ENCODE measurements at places on chromosomes 4 and X. TPM values are rescaled to one million over a fixed set of nuclear protein-coding genes. Genes with fewer than 3 reads are reported as not detected.

SPON2 gene
- 0.07 TPM for polyA plus RNA-seq

RGN gene
- polyA plus RNA-seq: not detected

CT55 gene
- polyA plus RNA-seq: not detected

SPANXA1 gene
- polyA plus RNA-seq: 0.18 TPM

ADH1A gene
- not detected for polyA plus RNA-seq

TFDP3 gene
- polyA plus RNA-seq: not detected

TEX13B gene
- not detected for polyA plus RNA-seq

- DNase-seq: no peak
These were observed 180.4 kb downstream of the SLIT2 start for GRCh38 chr4:20432088-20432487.

- DNase-seq: no peak
These were observed 75.7 kb upstream of the ARHGAP24 start for GRCh38 chr4:85399270-85399669.

- peak; percentile 1 for DNase-seq
These were observed 28.4 kb upstream of the SLITRK4 start for GRCh38 chrX:143664302-143664701.

DNA sequence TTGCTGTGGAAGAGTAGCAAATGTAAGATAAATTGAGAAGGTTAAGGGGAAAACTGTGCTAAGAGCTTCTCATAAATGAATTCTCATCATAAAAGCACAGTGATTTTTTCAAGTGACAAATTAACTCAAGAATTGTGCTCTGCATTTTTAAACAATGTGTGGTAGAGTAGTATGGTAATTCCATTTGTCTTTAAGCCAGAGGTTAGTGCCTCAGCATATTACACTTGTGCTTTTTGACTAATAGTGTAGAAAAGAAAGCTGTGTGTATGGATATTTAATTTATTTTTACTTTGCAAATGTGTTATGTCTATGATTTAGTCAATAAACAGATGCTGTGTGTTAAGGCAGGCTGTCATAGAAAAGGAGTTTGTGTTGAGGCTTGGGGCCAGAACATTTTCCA, 61.0 kb downstream of the FHIP1A start:
- no peak for DNase-seq

DNA sequence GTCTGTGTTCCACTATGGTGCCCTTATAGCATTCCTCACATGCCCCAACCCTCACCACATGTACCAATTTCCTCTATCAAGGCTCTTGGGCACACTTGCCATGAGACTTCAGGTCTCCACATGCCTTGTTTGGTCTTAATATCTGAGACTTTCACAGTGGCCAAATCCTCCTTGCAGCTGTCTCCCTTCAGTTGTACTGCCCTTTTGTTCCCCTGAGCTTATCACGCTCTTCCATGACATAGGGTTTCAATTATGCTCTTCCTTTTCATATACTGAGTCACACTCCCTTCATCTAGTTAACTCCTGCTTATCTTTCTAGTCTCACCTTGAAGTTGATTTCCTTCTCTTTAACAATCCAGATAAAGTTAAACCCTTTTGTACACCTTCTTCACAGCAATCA, 212.9 kb downstream of the PDHA2 start:
- no peak for DNase-seq

DNA sequence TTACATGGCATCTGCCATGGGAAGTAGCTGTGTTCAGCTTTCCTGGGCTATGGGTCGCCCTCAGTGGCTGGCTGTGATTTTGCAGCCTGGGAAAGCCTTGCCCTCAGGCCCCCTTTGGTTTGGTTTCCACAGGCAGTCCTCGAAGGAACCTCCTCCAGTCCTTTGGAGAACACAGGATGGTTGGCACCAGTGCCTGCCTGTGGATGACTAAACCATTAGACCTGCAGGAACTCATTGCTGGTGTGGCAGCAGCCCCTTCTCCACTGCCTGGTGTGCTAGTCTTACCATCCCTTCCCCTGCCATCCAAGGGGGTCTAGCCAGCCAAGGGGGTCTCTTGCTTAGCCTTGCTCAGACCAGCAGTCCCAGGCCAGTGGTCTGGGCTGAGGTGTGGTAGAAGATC, 71.4 kb upstream of the PJA1 start:
- no peak for DNase-seq

- DNase-seq: no peak
These were observed 12.3 kb downstream of the ABCD1 start for GRCh38 chrX:153736871-153737441.

DNA sequence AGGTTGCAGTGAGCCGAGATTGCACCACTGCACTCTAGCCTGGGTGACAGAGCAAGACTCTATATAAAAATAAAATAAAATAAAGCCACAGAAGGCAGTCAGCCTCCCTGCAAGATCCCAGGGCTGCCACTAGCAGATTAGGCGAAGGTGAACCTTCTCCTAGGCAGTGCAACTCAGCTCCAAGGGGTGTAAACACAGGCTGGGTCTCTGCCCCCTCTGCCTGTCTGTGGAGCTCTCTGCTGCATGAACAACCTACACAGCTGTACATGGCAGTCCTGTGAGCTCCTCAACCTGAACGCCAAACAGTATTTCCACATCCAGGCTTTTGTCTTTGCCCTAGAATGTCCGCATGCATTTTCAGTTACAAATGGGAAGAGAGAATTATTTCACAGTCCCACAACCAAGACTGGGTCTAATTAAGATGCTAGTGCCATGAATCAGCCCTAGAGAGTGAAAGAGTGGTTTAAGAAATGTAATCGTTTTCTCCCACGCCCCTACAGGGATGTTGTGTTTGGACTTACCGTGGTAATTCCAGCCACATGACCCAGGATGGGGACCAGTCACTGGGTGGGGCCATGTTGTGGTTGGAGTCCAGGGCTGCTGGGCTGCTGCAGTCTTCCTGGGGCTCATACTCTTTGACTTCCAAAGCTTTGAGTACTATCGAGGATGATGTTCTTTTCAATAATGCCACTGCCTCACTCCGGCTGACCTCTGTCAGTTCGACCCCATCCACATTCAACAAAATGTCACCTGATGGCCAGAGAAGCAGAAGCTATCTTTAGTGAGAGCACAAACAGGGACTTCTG, 99.0 kb downstream of the FIP1L1 start:
- DNase-seq: peak; percentile 2

- no peak for DNase-seq
These were observed 25.2 kb upstream of the KIT start for GRCh38 chr4:54632537-54632936.

- DNase-seq: no peak
These were observed 88.5 kb downstream of the PDS5A start for GRCh38 chr4:39889226-39889625.

DNA sequence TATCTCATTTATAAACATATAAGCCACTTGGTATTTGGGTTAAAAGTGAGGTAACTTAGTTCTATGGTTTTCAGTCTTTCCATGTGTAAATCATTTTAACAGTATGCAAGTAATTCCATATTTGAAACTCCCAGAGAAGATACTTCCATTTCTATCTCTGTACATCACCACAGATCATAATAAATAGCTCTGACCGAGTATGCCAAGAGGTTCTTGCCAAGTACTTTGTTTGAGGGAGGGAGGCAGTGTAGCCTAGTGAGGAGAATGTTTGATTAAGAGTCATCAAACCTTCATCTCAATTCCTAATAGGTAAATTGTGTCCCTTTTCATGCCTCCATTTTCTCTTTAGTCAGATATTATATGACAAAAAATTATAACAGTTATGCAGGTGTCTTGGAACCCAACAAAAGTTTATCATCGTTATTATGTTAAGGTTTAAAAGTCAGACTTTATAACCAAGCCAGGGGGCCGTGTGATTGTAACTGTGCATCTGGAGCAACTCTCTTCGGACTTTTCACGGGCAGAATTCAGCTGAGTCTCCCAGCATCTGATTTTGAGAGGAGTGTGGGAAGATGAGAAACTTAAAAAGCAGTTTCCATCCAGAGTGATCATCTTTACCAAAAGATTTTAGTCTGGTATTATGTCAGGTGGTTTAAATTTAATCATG, 123.8 kb downstream of the ANK2 start:
- no peak for DNase-seq
